ENCODE measurements at places on chromosomes 7 and 10. TPM values are rescaled to one million over a fixed set of nuclear protein-coding genes. Genes with fewer than 3 reads are reported as not detected.

CUBN gene
- 6.7 TPM for total RNA-seq

GALNT17 gene
- not detected for total RNA-seq

POM121 gene
- 3.0 TPM for total RNA-seq

ANXA8L1 gene
- not detected for total RNA-seq

SEMA3D gene
- total RNA-seq, result 9.4 TPM

PTN gene
- total RNA-seq, result not detected

TRIM56 gene
- 8.9 TPM for total RNA-seq

GPR146 gene
- 25.5 TPM for total RNA-seq

UCN3 gene
- not detected for total RNA-seq

RP9 gene
- total RNA-seq, result 8.2 TPM

WEE2 gene
- 0.13 TPM for total RNA-seq

C1QL3 gene
- 0.76 TPM for total RNA-seq

GLI3 gene
- total RNA-seq, result 0.26 TPM

MRPL43 gene
- 51.2 TPM for total RNA-seq

INTS1 gene
- 38.2 TPM for total RNA-seq

DGKI gene
- total RNA-seq, result 3.5 TPM

HEPACAM2 gene
- not detected for total RNA-seq

TUBB8 gene
- not detected for total RNA-seq

GGCT gene
- 33.4 TPM for total RNA-seq

SORCS3 gene
- not detected for total RNA-seq
